EH (cell line): ENCODE measurements at places on chromosomes 6 and 20.

DNA sequence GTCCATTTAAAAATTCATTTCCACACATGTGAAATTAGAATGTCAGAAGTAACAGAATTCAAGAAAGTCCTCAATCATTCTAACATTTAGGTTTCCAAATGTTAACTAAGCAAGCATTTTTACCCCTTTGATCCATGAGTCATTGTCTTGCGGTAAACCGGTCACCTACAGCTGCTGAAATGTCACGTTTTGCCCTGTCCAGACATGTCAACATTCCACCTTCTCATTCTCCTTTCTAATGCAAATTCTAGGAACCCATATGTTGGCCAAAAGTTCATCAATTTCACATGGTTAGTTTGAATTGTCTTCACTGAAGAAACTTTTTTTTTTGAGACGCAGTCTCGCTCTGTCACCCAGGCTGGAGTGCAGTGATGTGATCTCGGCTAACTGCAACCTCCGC, 117.2 kb downstream of the IPCEF1 start:
- no peak for DNase-seq

GRCh38 chr6:84061174-84061573, 27.6 kb downstream of the MRAP2 start:
- DNase-seq = no peak

GRCh38 chr6:121791396-121792315, 356.2 kb downstream of the GJA1 start:
- no peak for DNase-seq

DNA sequence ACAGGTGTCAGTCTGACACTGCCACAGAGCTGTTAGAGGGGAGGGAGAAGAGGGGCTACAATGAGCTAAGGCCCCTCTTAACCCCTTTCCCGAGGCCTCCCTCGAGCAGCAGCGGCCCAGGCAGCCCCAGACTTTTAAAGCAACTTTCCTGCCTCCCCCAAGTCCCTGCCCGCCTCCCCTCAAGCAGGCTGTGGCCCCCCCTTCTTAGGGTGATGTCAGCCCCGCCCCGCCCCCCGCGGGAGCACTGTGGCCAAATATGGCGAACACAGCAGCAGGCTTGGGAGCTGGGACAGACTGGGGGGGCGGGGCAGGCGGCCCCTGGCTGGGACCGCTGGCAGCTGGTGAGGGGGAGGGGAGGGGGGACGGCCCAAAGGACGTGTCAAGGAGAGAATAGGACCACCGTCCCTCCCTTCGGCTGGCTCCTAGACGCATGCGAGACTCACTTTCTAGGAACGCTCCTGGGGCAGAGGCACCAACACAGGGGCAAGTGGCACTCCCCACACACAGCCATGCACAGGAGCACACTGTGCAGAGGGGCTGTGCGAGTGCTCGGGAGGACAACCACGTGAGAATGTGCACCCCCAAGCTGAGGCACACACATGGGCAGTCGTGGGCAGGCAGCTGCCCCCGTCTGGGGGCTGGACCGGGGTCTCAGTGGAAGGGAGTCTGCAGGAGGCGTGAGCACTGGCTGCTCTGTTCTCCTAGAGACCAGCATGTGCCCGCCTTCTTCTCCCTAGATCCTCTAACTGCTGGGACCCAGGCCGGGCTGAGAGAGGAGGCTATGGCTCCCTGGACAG, 6.7 kb downstream of the TEAD3 start:
- peak; percentile 93 for DNase-seq

GRCh38 chr6:155152211-155153076, 111.4 kb upstream of the CLDN20 start:
- no peak for DNase-seq

- no peak for DNase-seq
These were observed 59.1 kb downstream of the EZR start for GRCh38 chr6:158759966-158760617.

- peak; percentile 75 for DNase-seq
These were observed 12.7 kb upstream of the EFHC1 start for GRCh38 chr6:52407467-52407866.

DNA sequence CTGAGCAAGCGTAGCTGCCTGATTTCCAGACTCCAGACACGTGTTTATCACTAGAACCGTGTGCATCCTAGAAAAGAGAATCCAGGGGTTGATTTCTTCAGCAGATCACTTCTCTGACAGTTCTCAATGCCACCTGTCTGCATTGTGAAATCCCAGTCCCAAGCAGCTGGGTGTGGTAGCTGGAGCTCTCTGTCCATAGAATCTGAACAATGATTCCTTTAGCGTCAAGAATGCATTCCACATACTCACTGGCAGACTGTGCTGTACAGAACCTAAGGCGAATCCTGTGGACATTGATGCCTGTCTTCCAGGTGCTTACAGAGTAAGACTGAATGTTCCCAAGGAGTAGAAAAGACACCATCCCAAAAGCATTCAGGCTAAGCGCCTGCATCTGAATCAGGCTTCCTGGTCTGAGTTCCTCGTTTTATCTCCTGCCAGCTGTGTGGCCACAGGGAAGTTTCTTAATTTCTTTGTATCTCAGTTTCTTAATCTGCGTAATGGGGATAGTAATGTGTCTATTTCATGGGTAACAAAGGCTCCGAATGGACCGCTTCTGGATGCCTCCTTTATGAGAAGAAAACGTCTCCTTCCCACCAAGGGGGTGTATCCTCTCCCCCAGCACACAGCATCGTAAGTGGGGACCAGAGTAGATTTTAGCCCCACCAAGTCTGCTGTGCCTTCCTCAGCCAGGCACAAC, 10.4 kb upstream of the TRAF3IP2 start:
- no peak for DNase-seq

- no peak for DNase-seq
These were observed 121.4 kb upstream of the TCF21 start for GRCh38 chr6:133767357-133767970.

GRCh38 chr20:50575865-50576720, 65.9 kb downstream of the PTPN1 start:
- DNase-seq = peak; percentile 71

DNA sequence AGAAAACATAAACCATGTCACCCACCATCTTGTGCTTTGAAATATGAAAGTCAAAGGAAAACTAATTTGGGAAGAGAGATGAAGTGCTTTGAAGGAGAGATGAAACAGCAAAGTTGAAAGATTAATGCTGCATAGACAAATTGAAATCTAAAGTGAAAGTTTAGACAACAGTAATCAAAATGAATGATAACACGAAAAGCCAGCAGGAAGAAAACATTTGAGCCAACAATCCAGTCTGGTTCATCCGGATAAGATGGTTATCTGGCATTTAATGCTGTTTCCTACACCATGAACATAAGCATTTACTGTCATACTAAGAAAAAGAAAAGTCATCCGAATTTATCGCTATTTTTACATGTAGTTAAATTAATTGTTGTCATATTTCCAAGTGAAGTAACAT, 595 bp downstream of the HAO1 start:
- no peak for DNase-seq

DNA sequence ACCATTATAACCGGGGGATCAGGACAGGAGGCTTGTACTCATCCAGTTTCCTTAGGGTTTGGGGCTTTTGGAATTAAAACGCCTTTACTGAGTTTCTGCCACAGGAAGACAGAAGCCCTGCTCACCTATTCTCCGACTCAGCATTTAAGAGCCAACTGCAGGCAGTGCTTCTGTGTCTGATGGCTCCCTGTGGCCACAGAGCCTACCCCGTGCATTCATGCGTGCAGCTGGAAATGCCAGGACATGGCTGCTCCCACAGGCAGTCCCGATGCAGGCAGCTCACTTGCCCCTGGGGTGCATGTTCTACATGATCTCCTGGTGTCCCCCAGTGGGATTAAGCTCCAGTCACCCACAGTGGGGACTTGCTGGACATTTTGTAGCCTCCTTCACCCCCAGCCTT, 22.2 kb downstream of the ZNF831 start:
- no peak for DNase-seq

- DNase-seq = no peak
These were observed 205.8 kb upstream of the RREB1 start for GRCh38 chr6:6901945-6902344.

DNA sequence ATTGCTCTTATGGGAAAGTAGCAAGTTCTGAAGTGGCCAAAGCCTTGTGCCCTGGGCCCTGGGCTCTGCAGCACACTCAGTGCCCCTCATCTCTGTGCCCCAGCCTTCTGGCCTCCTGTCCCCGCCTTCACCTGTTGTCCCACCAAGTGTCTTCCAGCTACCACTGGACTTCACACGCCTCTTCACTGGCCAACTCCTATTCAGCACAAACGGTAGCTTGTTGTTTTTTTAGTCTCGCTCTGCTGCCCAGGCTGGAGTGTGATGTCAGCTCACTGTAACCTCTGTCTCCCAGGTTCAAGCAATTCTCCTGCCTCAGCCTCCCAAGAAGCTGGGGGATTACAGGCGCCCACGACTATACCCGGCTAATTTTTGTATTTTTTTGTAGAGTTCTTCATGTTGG, 4.8 kb downstream of the CCHCR1 start:
- no peak for DNase-seq

DNA sequence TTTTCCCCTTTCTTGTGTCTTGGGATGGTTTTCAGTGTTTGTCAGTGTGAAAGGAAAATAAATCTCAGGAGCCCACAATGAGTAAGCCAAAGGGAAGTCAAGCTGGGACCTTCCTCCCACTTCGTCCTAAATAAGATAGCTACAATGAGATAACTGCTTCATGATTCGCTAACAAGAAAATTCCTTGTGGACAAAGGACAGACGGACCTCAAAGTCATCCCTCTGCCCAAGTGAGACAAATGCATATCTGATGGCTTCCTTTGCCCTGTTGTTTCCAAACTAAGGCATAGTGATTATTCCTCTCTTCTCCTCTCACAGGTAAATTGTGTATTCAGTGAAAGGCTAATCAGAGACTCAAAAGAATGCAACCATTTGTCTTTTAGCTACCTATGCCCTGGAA, 26.1 kb upstream of the ADTRP start:
- DNase-seq = peak; percentile 60

DNA sequence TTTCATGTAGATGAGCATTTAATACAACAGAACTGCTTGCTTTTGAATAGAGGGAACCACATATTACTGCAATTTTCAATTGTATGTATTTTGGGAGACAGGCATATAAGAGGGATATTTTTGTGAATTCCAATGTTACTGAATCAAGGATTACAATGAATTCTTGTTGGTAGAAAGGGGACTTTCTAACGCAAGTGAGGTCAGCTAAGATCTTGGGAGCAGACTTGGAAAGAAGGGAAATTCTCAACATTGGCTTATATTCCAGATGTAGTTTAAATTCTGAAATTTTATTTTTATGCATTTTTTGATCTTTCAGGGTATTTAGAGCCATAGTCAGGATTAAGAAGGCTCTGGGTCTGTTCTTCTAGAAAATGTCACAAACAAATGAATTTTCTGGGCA, 43.3 kb upstream of the CTAGE9 start:
- DNase-seq = peak; percentile 82

DNA sequence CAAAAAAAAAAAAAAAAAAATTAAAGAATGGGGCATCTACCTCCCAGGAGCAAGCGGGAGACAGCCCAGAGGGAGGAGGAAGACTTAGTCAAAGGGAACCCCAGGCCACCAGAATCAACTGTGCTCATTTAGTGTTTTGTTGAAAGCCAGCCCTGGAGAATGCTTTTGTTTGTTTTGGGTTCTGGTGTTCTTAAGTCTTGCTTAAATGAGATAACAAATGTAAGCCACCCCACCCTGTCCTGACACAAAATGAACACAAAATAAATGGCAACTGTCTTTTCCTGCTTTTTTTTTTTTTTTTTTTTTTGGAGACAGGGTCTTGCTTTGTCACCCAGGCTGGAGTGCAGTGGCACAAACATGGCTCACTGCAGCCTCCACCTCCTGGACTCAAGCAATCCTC, 165.0 kb upstream of the JARID2 start:
- DNase-seq = no peak

- DNase-seq = no peak
These were observed 190.6 kb downstream of the SMOC2 start for GRCh38 chr6:168631564-168631963.

- DNase-seq = no peak
These were observed 67.2 kb downstream of the PLCB4 start for GRCh38 chr20:9136114-9136513.

DNA sequence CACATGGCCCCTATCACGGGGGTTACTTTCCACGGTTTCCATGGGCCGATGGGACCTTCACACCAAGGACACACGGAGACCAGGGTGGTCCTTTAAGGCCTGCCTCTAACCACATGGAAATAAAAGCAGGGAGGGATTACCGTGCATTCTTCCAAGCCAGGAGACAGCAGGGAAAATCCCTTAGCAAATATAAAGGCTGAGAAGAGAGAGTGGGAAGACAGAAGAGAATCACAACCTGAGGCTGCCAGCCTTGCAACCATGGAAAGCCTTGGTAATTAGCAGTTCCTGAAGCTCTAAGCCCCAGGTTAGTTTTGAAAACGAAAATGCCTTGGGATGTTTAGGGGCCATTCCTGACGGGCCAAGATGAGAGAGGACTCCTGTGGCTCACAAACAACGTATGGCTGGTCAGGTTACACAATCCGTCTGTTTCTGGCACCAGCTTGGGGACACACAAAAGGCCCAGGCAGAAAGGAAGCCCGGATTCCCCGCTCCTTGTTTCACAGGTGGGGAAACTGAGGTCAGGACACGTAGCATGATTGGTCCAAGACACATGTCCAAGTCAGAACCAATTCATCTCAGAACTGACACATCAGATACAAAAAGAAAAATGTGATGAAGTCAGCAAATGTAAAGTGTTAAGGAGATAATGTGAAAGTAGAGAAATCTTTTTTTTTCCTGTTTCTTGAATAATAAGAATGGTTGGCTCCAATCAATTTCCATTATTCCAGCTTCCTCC, 2.8 kb downstream of the PREX1 start:
- DNase-seq = no peak

- no peak for DNase-seq
These were observed 1.5 kb downstream of the ABT1 start for GRCh38 chr6:26598267-26598666.

DNA sequence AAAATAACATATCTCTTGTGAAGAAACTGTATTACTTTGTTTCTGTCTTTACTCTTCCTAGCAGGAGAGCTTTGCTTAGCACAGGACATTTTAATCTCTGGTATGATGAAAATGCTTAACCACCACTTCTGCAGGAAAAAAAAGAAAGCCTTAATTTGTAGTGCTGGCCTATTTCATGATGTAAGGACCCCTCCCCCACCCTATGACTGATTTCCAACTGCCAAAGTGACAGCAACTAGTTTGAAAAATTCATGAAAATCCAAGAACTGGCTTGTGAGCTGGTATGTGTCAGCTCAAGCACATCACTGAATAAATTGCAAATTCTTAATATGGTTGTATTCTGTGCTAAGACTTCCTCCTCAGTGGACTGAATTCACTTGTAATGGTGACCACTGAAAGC, 125.3 kb downstream of the REV3L start:
- peak; percentile 60 for DNase-seq

DNA sequence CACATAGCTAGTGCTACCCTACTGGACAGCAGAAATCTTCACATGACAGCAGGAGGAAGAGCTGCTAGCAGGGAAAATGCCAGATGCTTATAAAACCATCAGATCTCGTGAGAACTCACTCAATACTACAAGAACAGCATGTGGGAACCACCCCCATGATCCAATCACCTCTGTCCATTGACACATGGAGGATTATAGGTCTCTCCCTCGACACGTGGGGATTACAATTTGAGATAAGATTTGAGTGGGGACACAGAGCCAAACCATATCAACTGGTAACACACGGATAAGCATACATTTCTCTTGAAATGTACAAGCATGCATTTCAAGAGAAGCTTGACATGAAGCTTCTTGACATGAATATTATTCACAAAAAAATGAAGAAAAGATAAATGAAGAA, 64.1 kb downstream of the MMS22L start:
- no peak for DNase-seq
